Activated CD4-positive, alpha-beta T cell treated with anti-CD3 and anti-CD28 coated beads for 1 hour (primary cell): ENCODE measurements at places on chromosomes 7 and 10.

DNA sequence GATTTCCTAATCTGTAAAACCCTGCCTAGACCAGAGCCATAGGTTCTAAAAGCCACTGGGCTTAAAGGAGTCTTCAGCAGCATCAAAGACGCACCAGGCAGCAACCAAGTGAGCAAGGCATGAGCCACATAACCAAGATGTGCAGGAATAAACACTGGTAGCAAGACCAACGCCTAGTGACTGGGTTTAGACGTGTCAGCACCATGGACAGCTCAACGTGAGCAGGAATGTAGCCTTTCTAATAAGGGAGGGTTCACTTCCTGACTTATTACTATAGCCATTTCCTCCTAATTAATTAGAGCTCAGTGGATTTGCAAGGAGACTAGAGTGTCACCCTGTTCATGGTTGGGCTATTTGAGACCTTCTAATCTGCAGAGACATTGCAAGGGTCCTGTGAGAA lies 223.7 kb downstream of the LHFPL3 start:
- no peak for DNase-seq

- DNase-seq = no peak
Measured at GRCh38 chr10:61937631-61938351, 36.3 kb downstream of the ARID5B start.

DNA sequence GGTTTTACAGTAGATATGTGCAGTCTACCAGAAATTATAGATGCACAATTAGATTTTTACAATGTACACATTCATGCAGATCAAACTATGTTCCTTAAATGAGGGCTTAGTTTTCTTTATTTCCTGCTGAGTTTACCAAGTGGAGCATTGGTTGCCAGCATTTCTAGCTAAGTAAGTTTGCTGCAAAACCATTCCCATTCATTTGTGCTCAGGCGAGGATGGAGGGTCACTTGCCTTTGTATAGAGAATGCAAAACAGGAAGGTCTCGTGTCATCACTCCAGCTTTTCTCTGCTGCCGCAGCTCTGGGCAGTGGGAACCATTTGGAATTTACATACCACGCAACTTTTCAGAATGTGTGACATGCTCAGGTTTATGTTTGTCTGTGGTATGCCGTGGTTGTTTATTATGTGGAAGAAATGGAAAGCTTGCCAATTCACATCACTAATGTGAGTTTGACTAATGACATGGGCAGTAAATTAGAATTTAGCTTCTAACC lies 198.6 kb downstream of the TRIL start:
- DNase-seq = no peak

GRCh38 chr7:7395785-7396184 lies 139.9 kb downstream of the COL28A1 start:
- no peak for DNase-seq

- no peak for DNase-seq
Measured at GRCh38 chr10:103879409-103879808, 24.0 kb upstream of the SH3PXD2A start.

- no peak for DNase-seq
Measured at GRCh38 chr10:53135213-53135896, 362.8 kb upstream of the MBL2 start.

- no peak for DNase-seq
Measured at GRCh38 chr10:12322583-12323131, 26.7 kb upstream of the CAMK1D start.

DNA sequence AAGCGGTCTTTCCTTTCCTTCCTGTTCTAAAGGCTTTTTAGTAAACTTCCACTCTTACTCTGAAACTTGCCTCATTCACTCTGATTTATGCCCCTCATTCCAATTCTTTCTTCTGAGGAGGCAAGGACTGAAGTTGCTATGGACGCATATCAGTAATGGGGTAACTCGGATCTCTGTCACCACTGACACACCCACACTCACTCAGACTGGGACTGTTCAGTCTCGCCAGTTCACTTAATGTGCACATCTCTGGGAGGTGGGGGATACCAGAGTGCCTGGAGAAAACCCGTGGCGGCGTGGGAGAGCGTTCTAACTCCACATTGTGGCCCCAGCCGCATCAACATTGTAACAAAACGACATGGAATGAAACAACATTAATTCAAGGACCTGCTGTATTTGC lies 1139.3 kb upstream of the CELF2 start:
- DNase-seq = no peak

DNA sequence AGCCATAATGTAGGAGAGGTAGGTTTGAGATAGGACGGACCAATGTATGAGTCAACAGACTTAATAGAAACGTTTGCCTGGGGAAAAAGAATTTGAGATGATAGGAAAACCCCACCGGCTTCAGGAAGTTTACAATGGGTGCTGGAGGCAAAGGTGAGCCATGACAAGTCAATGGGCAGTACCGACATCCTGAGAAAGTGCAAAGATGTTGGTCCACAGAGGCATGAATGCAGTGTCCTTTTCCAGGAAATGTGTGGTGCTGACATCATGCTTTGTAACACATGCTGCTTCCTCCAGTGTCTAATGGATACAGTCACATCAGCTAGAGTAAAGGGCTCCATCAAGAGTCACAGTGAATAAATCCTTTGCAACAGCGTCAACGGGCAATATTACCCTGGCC lies 533.6 kb downstream of the INHBA start:
- DNase-seq = no peak

- DNase-seq = no peak
Measured at GRCh38 chr7:91515961-91516360, 251.7 kb downstream of the FZD1 start.

- no peak for DNase-seq
Measured at GRCh38 chr7:122261016-122261415, 43.5 kb downstream of the FEZF1 start.

DNA sequence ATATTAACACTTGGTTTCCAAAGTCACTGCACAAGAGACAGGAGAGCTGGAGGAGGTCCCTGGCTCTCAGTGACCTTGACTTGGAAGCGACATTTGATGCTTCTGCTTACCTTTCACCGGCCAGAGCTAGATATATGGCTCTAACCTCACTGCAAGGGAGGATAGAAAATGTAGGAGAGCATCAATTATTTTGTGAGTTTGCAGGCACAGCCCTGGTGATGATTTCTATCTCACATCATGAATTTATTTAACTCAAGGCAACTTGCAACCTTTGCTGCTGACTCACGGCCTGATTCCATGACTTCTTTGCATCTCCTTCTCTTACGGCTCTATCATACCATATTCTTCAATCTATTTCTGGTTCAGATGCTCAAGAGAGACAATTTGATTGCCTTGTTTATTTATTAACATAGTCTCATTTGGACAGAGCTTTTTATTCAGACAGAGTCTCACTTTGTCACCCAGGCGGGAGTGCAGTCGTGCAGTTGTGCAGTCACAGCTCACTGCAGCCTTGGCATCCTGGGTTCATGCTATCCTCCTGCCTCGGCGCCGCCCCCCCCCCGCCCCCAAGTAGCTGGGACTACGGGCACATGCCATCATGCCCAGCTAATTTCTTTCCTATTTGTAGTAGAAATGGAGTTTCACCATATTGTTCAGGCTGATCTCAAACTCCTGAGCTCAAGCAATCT lies 196.0 kb downstream of the REEP3 start:
- no peak for DNase-seq

DNA sequence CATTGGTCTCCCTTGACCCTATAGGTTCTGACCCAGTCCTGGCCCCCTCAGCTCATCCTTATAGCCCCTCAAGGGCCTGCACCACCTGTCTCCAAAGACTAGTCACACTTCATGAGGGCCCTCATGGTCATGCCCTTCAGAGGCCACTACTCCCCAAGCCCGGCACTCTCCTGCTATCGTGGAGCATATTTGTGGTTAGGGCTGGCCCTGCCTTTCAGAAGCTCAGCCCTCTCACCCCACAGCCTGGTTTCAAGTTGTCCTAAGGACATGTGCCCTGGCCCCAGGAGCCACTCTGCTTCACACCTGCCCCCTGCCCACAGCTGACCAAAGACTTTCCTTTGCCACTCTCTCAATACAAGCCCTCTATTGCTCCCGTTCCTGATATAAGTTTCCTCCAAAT lies 60.3 kb upstream of the LBX1 start:
- no peak for DNase-seq

- DNase-seq = no peak
Measured at GRCh38 chr10:29878492-29878891, 180.9 kb downstream of the JCAD start.

- no peak for DNase-seq
Measured at GRCh38 chr10:23535381-23535780, 96.5 kb downstream of the OTUD1 start.

GRCh38 chr10:79434821-79435251 lies 10.6 kb downstream of the ZCCHC24 start:
- DNase-seq = no peak

- no peak for DNase-seq
Measured at GRCh38 chr7:8536431-8536830, 103.0 kb downstream of the NXPH1 start.

GRCh38 chr10:101969412-101969922 lies 86.5 kb downstream of the ARMH3 start:
- no peak for DNase-seq

GRCh38 chr10:14397066-14397465 lies 66.3 kb upstream of the FRMD4A start:
- DNase-seq = no peak

GRCh38 chr7:77679608-77680007 lies 16.7 kb upstream of the RSBN1L start:
- no peak for DNase-seq

- no peak for DNase-seq
Measured at GRCh38 chr7:39465055-39465929, 100.9 kb upstream of the YAE1 start.

GRCh38 chr7:32218741-32219288 lies 148.6 kb upstream of the PDE1C start:
- no peak for DNase-seq

DNA sequence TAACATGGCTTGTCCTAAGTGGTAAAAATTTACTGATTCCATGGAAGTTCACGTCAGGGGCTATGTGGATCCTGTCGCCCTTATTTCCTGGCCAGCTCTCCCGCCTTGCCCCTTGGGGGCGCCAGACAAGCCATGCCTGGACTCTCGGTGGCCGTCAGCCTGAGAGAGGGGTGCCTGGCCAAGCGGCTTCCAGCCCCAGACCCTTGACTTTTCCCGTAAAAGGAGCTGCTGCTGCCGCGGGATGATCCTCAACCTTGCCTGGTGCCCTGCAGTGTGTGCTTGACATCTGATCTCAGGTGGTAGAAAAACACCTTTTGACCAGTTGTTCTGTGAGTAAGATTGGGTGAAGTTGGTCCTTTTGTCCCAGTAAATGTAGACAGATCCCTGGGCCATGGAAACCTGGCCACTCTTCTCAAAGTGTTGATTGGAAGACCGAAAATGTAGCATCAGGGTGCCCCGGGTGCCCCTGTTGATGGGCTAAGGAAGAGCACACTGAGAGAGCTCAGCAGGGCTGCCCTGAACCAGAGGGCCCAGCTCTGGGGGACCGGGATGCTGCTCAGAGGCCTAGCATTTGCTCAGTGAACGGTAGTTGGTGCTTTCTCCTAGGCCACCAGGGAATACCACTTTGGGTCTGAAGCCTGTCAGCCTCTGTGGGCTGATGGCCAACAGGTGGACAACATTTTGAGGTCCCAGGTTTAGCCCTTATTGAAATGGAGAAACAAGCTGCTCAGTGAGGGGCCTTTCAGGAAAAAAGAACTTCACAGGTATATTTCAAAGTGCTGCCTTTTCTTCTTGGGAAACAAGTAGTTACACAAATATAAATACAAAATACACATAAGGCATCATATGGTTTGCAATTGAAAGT lies 162.5 kb downstream of the LRMDA start:
- no peak for DNase-seq

- no peak for DNase-seq
Measured at GRCh38 chr7:145848691-145849090, 267.9 kb upstream of the CNTNAP2 start.

DNA sequence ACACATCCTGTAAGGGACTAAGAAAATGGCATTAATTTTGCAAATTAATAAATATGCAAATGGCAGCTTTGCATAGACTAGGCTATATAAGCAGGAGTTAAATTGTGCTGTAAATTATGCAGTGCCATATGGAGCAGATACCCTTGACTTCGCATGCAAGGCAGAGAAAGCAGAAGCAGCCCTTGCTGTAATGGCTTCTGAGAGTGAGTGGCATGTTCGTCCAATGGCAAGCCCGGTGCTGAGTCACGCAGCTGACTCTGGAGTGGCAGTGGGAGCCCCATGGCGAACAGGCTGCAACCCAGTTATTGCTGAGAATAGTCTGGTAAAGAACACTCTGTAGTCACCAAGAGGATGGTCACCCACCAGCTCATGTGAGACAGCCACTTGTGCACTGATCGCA lies 1186.5 kb downstream of the TYW1 start:
- DNase-seq = no peak

GRCh38 chr7:55794527-55794926 lies 68.0 kb downstream of the SEPTIN14 start:
- no peak for DNase-seq

DNA sequence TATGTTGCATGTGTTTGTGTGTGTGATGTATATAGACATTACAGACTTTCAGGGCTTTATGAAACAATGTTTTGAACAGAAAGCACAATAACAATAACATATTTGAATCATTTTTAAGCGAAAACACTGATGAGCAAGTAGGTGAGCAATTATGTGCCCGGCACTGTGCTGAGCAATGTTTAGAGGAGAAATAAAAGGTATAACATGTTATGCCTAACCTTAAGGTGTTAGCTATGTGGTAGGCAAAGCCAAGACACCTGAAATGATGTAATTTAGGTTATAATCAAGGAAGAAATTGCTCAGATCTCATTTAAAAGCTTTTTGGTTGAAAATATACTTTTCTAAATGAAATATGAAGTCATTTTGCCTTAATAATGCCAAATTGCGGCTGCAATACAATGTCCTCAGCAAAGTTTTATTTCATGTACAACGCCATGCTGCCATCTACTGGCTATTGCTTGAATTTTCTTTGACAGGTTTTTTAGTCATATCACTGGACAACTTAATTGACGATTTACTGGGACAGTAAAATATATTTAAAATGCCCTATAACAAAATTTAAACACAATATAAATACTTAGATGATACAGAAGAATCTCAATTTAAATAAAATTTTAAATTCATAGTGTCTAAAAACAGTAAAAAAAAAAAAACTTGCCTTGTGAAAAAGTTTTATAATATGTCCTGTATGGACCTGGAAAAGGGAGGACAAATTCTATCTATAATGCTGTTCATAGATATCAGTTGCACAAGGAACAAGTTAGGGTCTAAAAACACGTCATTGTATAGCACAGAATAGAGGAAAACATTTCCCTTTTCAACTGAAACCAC lies 131.1 kb upstream of the CDK1 start:
- no peak for DNase-seq

- DNase-seq = no peak
Measured at GRCh38 chr10:121428867-121429266, 169.4 kb downstream of the FGFR2 start.

GRCh38 chr10:7634142-7634894 lies 32.4 kb downstream of the ITIH5 start:
- no peak for DNase-seq

DNA sequence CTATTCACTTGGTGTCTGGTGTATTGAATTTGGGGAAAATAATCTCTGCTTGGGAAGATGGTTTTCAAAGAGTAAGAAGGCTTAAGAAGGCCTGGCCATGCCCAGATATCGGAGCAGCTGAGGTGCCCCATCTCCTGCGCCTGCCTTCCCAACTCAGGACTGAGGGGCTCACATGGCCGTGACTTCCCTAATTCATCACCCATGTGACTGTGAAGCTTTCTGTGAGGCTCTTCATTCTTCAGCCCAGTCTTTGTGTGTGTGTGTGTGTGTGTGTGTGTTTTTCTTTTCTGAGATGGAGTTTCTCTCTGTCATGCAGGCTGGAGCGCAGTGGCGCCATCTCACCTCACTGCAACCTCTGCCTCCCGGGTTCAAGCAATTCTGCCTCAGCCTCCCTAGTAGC lies 53.2 kb downstream of the PROSER2 start:
- no peak for DNase-seq
